ENCODE measurements at places on chromosomes 3 and 15. TPM values are rescaled to one million over a fixed set of nuclear protein-coding genes. Genes with fewer than 3 reads are reported as not detected.

LSAMP gene
- polyA plus RNA-seq = 7.9 TPM

HIGD2B gene
- not detected for polyA plus RNA-seq

DNA sequence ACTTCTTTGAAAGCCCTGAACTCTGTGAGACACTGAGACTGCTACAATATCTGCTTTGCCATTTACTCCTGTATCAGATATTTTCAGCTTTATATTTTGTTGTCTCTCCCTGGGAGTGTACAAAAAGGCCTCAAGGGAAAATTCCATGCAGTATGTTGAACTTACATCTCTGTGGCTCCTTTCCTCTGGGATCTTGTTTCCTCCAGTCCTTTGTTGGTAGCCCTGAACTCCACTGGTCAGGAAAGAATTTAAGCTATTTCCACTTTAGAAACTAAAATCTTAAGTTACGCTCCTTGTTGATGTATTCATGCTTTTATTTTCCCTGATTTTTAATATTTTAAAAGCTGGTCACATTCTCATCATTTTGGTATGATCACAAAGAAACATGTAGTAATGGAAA, 277.9 kb downstream of the FHIT start:
- no peak for DNase-seq

- DNase-seq = no peak
These were observed 28.3 kb downstream of the PLXND1 start for GRCh38 chr3:129577925-129578786.

DNA sequence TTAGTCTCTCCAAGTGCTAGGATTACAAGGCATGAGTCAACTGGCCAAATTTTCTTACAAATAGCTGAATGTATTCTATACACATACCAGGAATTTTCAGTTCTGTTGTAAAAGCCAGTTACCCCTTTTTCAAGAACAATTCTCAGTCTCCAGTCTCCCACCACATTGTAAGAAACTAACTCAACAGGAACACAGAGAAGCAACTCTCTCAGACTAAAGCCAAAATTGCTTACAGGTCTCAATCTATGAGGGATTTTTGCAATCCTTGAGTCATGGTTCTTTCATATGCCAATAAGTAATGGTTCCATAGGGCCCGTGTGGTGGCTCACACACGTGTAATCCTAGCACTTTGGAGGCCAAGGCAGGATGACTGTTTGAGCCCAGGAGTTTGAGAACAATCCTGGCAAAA, 8.5 kb downstream of the IP6K2 start:
- DNase-seq = no peak

DNA sequence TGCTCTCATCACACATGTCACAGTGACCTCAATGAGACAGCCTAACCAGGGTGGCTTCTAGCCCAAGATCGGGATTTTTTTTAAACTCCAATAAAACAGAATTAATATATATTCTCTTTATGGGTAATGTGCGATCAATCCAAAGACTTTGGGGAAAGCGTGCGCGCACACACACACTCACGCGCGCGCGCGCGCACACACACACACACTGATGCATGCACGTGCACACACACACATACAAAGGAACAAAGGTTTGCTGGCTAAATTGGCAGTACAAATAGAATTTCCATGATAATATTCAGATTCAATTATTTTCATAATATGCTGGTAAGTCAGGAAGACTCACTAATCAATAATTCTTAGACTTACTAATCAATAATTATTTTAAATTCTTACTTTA, 19.3 kb downstream of the IL17RD start:
- DNase-seq = no peak

All from urinary bladder (tissue), 4 donors.